ENCODE measurements at places on chromosomes 7 and 10.

DNA sequence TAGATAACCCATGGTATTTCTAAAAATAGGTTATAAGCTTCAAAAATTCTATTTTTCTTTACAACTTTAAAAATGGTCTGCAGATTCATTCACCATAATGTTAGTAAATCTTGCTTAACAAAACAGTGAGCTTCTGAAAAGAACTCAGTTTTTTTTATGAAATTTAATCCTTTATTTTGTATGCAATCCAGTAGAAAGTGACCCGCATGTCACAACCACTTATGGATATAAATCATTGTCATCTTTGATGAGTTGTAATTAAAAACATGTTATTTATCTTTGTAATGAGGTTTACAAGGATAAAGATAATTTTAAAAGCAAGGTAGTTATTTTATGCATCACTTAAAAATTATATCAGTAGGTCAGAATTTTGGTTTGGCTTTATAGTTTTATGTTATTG lies 173.5 kb upstream of the SEMA3A start:
- no peak for DNase-seq

DNA sequence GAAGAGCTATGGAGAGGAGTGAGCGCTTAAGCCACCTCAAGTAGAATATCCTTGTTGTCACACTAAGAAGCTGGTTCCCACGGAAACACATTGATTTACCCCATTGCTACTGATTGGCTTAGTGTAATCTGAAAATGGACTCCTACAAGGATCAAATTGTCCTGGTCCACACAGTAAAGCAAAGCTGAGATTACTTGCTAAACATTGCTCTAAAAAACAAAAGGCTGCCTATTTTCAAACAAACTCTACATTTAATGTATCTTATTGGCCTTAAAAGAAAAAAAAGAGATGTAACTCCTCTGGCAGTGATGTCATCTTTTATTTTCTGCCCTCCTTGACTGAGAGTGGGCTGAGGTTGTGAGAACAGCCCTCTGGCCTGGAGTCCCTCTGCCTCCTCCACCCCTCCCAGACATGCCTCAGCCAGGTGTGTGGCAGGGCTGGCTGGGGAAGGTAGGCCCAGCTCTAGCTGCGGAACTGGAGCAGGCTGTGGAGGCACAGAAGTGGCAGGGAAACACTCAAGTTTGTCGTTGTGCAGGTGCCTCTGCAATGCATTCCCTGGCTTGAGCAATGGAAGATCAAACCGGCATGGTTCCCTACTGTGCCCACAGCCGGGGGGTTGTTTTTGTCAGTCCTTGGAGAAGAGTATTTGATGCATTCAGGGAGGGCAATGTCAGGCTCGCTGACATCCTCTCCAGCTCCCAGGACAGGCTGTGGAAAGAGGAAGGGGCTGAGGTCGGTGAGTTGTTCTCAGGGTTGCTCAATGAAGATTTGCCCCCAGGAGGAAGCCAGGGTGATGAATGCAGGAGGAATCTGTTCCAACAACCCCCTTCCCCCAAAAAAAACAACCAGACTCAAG lies 9.1 kb downstream of the KLF6 start:
- no peak for DNase-seq

DNA sequence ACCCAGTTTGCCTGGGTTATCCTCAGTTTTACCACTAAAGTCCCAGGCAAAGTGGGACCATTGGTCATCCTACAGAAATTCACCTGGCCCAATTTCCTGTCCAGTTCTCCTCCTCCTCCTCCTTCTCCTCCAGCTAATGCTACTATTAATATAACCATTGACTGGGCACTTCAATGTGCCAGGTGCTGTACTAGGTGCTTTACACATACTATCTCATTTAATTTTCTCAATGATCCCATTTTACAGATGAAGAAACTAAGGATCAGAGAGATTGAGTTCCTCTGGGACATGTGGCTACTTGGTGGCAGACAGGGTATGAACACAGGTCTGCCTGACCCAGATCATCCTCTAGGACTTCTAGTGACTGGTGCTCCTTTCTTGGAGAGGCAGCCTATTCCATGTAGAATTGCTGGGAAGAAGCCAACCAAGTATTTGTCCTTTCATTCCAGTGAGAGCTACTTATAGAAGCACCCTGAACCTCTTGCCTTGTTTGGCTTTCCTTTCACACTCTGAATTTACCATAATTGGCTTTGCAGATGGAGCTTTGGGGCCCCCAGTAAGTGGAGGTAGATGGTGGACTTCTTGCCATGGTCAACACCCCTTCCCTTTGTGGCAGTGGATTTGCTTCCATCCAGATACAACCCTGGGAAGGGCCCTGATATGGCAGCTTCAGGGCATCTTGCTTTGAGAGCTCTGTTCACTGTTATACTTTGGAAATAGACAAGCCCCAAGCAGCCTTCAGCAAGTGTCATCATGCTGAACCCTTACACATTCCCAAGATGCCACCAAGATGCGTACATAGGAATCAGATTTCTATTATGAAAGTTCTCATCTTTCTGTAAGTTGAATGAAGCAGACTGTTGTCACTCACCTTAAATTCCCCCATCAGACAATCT lies 78.7 kb downstream of the MYOF start:
- no peak for DNase-seq

DNA sequence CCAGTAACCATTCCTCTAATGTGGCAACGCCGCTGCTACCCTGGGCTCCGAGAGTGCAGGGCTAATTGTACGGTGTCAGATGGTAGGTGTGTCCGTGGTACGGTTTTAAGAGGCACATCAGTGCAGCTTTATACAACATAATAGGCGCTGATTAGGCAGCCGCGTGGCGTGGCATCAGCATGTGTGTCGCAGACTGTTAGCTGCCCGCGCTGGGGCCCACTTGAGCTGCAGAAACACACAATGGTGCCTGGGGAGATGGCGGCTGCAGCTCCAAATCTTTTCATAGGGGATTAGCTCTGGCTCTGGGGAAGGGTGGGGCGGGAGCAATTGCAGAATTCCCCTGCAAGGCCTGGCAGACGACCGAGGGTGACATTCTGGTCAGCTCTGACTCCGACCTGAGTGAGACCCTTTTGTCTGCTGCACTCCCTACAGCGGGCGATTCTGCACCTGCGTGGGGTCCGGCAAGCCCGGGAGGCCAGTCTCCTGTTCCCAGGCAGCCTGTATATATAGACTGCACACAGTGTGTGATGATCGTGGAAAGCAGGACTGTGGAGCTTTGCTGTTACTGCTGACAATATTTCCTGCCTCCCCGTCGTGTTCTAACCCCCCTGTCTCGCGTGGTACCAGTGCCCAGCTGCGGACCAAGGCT lies 722.7 kb upstream of the CELF2 start:
- DNase-seq, result no peak

DNA sequence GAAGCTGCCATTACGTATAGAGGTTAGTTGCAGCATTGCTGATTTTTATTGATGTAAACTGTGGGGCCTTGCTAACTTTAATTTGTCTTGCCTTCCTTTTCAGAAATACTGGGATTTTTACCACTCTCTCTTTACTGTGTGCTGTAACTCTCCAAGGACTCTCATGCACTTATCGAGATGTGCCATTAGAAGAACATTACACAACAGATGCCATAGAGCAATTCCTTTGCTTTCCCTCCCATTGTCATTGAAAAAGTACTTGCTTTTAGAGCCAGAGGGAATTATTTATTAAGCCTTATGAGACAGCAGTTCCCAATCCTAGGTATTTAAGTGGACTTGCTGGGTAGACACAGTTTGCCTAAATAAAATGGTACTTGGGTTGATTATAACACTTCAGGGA lies 51.7 kb downstream of the ASB4 start:
- DNase-seq, result no peak

DNA sequence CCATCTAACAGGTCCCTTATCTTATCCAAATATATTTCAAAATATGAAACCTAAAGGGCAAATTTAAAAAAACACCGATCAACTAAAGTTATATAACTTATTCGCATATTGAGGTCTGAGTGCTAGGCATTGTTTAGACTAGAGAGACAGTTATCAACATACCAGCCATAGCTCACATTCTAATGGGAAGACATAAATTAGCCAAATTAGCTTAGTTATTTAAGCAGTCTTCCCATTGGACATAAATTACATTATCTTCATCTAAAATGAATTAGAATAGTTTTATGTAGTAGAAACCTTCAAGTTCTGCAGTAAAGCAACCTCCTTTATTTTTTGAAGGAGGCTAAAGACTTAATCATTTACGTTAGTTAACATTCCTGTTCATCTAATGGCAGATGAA lies 17.4 kb downstream of the KIF5B start:
- no peak for DNase-seq

- DNase-seq, result no peak
Measured at GRCh38 chr7:1893451-1893850, 223.4 kb downstream of the ELFN1 start.

DNA sequence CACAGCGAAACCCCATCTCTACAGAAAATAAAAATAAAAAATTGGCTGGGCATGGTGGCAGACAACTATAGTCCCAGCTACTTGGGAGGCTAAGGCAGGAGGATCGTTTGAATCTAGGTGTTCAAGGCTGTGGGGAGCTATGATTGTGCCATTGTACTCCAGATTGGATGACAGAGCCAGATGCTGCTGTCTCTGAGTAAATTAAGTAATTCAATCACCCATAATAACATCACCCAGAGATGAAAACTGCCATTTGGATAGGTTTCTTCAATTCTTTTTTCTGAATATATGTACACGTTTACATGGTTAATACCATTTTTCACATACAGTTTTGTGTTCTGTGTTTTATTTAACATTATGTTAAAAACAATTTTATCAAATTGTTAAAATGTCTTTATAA lies 79.3 kb downstream of the WIPF3 start:
- no peak for DNase-seq

- no peak for DNase-seq
Measured at GRCh38 chr10:24718031-24718855, 5.4 kb downstream of the ARHGAP21 start.
